ENCODE measurements at places on chromosomes 4 and X. TPM values are rescaled to one million over a fixed set of nuclear protein-coding genes. Genes with fewer than 3 reads are reported as not detected.

The EDA gene
- total RNA-seq: 2.5 TPM

The TMEM185A gene
- total RNA-seq: 28.5 TPM

The ADAMTS3 gene
- 2.7 TPM for total RNA-seq

The TRMT2B gene
- 17.1 TPM for total RNA-seq

The MEPE gene
- total RNA-seq: not detected

The TMEM47 gene
- total RNA-seq: 45.4 TPM

The PDE6B gene
- 4.1 TPM for total RNA-seq

The CT45A5 gene
- total RNA-seq: not detected

The NEXMIF gene
- total RNA-seq: 1.9 TPM

The CYLC1 gene
- total RNA-seq: not detected

The BEND2 gene
- total RNA-seq: not detected

Data from neural crest cell (in vitro differentiated cells).